SW480 (cell line): ENCODE measurements at places on chromosomes 4 and X.

DNA sequence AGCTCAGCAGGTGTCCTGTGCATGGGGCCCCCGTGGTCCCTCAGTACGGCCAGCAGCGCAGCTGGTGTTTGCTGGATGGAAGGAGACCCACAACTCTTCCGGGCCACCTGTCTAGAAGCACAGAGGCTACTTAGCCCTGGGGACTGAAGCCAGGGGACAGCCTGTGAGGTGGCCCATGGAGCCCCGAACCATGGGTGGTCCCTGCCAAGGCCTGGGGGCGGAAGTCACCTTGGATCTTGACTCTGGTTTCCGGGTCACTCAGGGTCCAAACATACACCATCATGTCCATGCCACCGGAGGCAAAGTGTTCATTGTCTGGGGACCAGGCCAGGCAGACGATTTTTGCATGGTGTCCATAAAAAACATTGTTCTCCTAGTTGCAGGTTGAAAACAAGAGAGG is 39.5 kb downstream of the WDR1 start:
- no peak for DNase-seq

- DNase-seq: no peak
These were observed 23.6 kb downstream of the FAM199X start for GRCh38 chrX:104189837-104190236.

DNA sequence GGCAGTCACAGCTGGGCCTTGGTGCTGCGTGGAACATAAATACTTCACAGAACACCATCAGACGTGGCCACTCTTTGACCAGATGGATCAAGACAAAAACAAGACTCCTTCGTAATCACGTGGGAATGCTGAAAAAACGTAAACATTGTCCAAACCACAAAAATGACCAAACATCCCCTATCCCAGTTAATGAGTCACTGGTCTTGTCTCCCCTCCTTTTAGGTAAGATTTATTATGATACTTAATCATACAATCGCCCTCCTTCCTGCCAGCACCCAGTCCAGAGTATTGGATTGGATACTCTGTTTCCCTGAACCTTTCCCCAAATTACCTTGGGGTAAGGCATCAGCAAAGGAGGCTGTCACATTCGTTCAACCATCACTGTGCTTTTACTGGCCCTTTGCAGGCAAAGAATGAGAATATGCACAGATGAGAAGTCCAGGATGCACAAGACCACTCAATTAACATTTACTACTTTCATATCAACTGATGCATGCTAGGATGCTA is 601 bp upstream of the TCEANC start:
- DNase-seq: peak; percentile 70

GRCh38 chrX:8960957-8961468 is 72.9 kb downstream of the FAM9B start:
- DNase-seq: no peak

GRCh38 chr4:184419976-184420375 is 54.4 kb downstream of the IRF2 start:
- no peak for DNase-seq

- DNase-seq: no peak
These were observed 279.0 kb downstream of the SPRY1 start for GRCh38 chr4:123675567-123675966.

- no peak for DNase-seq
These were observed 963.3 kb upstream of the GRIA3 start for GRCh38 chrX:122220644-122221373.

GRCh38 chr4:104976262-104976661 is 170.4 kb upstream of the TET2 start:
- DNase-seq: no peak

DNA sequence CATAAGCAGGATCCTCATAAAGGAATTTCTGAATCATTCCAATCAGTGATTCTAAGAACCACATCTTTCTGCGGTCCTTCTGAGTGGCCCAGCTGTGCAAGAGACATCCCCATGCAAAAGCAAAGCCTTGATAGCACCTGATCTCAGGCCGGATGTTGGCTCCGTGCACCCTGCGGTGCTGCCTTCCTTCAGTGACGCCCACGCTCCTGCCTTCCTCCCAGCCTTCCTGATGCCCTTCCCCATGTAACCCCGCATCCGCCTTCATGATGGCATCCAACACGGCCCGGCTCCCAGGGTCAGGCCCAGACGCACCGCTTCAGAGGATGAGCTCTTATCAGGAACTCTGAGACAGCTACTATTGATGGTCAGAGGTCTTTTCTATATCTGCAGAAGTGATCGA is 20.4 kb upstream of the CYP4V2 start:
- no peak for DNase-seq

- DNase-seq: peak; percentile 14
These were observed 9.7 kb downstream of the PTCHD1 start for GRCh38 chrX:23344238-23344903.

GRCh38 chr4:8534129-8534528 is 46.1 kb upstream of the GPR78 start:
- no peak for DNase-seq

DNA sequence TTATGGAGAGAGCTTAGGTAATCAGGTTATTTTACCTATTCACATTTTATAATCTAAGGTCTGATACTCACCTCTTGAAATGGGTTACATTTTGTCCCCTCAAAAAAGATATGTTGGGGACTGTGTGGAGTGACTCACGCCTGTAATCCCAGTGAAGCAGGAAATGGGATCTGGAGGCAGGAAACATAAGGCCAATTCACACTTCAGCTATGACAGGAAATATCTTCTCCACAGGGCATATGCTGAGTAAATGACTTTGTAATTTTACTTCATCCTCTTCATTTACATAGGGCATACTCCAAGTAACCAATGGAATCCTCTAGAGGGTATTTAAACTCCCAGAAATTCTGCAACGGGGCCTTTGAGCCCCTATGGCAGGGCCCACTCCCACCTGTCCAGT is 54.8 kb upstream of the ZMAT1 start:
- DNase-seq: no peak

GRCh38 chr4:83171436-83172039 is 57.0 kb upstream of the PLAC8 start:
- DNase-seq: no peak

DNA sequence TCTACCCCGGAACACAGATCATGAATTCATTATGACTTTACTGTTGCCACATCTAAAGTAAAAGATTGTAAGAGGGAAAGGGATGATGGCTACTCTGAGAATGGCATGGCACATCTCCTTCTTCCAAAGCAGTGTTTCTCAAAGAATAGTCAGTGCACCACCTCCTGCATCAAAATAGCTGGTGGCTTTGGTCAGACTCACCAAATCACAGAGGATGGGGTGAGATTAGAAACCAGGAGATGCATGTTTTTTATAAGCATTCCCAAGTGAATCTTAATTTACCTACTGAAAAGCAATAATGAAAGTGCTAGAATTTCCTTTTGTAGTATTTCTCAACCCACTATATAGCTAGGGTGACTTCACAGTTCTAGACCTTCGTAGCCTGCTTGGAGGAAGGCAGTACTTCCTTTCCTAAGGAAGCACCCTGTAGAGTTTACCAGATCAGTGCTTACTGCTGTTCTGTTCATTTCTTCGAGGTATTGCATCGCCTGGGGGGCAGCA is 340.8 kb upstream of the KLF3 start:
- peak; percentile 36 for DNase-seq

GRCh38 chrX:34053931-34054330 is 78.2 kb downstream of the FAM47A start:
- no peak for DNase-seq

GRCh38 chr4:148415500-148415899 is 26.7 kb downstream of the NR3C2 start:
- peak; percentile 10 for DNase-seq

DNA sequence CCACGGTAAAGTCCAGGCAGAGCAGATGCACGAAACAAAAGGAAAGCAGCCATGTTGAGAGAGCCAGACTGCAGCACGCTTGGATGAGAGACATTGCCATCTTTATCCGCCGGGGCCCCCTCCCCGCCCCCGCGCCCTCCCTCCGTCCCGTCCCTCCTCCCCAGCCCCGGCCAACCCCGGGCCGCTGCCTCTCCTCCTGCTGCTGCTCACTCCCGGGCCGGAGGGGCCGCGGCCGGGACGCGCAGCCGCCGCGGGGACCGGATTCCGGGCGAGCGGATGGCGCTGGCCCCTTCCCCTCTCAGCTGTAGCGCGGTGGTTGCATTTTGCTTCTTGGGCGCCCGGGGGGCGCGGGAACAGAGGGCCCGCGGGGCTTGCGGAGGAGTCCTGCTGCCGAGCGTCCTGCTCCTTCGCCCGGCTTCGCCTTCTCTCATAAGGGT is 542 bp downstream of the RNF150 start:
- no peak for DNase-seq

DNA sequence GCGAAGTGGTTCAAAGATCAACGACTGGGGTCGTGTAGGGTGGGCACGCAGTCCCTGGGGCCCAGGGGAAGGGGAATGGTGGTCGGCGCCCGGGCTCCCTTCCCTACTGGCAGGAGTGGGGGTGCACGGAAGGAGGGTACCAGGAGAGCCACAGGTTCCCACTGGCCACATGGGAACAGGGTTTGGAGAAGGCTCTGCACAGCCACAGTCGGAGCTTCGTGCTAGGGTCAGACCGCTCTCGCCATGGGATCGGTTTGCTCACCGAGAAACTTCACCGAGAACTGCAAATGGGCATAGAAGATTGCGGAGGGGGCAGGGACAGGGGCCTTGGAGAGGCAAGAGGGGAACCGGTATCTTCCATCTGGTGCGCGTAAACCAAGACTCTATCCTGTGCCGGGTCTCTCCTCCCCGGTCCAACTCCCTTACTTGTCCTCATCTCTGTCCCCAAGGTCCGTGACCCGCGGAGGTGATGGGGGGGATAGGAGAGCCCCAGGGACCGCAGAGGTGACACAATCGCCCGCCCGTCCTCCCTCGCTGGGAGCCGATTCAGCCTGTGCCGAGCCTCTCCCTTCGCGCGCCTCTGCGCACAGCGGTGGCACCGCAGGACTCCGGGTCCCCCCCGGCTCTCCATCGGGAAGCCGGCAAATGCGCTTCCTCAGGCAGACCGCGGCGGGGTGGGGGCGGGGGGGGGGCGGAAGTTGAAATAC is 1.0 kb downstream of the SCD5 start:
- DNase-seq: peak; percentile 20

GRCh38 chr4:137310593-137311490 is 221.5 kb downstream of the PCDH18 start:
- DNase-seq: no peak

GRCh38 chr4:154329268-154329868 is 162.2 kb downstream of the DCHS2 start:
- peak; percentile 12 for DNase-seq

GRCh38 chr4:166435449-166435848 is 562.4 kb downstream of the TLL1 start:
- DNase-seq: peak; percentile 5

GRCh38 chrX:155434906-155435743 is 23.3 kb downstream of the F8A3 start:
- no peak for DNase-seq

- peak; percentile 1 for DNase-seq
These were observed 153.4 kb upstream of the ARSJ start for GRCh38 chr4:114132830-114133229.

GRCh38 chr4:53481586-53481985 is 104.1 kb downstream of the FIP1L1 start:
- no peak for DNase-seq
